ENCODE measurements at places on chromosomes 16 and 17. TPM values are rescaled to one million over a fixed set of nuclear protein-coding genes. Genes with fewer than 3 reads are reported as not detected.

BOLA2B gene
- 54.7 TPM for total RNA-seq

PRCD gene
- total RNA-seq = 0.52 TPM

KCNH6 gene
- not detected for total RNA-seq

CNGB1 gene
- not detected for total RNA-seq

EFCAB5 gene
- not detected for total RNA-seq

CAPNS2 gene
- total RNA-seq = 1.0 TPM

GSG1L gene
- not detected for total RNA-seq

RNF222 gene
- not detected for total RNA-seq

Measured in body of pancreas (tissue), 4 donors.